ENCODE measurements at places on chromosomes 2 and 18.

DNA sequence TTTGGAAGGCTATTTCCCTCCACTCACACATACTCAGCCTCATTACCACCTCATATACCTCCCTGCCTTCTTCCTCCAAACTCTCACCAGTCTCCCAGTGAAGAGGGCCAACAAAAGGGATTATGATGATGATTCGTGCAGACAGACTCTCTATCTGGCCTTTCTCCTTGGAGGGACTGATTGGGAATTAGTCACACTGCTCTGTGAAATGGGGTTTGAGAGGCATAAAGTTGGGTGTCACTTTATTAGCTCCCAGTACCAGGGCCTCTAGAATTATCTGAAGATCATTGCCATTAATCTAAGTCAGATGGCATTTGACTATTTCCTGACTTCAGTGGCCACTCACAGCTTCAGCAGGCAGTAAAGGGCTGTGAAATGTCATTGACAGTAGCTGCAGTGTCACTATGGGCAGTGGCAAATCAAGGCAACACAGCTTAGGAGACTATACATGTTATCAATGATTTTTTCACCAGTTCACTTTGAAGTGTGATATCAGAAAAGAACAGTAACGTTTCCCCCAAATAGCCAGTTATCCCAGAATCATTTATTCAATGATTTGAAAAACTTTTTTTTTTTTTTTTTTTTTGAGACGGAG, 17.4 kb downstream of the CNRIP1 start:
- DNase-seq, result no peak

DNA sequence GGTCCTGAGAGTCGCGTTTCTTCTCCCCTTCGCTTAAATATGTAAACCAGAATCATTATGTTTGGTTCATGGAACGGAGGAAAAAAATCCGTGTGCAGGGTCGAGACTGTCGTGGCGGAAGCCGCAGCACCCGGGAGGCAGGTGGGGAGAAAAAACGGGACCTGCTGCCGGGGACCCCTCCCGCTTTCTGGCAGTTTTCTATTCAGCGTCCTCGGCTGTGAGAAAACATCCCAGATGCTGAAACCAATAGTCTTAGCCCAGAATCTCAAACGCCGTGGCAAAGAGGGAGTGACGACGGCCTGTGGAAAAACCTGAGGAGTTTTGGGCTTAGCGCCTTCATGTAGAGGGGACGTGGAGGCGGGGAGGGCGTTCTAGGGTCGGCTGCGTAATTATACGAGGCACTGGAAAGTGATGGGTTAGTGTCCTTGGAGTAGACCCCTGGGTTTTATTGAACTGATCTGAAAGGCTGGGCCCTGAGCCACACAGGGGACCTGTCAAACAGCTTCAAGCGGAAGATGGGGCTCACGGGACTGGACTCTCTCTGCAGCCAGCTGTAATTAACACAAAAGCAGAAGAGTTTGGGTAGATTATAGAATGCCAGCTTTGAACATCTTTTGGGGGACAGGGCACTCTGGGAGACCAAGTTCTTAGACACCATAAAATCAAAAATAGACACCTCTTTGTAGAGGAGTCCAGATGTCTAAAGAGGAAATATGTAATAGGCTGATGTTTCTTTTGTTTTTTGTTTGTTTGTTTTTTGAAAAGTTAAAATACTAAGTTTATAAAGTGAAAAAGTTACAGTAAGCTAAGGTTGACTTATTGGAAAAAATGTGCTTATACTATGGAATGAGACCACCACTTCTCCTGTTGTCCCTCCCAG, 834 bp upstream of the BUB1 start:
- peak; percentile 9 for DNase-seq

DNA sequence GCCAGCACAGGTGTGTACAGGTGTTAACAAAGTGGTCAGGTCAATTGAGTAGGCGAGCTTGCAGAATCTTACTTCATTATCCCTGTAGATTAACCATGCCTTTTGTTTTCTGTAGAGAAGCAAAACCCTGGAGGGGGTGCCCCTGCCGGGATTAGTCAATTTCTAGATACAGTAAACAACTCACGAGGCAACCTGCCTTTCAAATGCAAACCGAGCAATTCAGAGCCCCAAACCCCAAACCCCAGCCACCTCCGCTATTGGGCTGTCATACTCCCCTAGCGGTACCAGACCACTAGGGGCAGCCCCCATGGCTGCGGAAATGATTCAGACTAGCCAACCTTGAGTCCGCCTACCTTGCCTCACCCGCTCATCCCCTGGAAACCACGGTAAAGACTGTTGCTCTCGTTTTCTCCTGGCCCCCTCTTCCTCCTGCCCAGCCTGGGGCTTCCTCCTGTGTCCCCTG, 61.4 kb upstream of the KIF5C start:
- DNase-seq, result peak; percentile 82

DNA sequence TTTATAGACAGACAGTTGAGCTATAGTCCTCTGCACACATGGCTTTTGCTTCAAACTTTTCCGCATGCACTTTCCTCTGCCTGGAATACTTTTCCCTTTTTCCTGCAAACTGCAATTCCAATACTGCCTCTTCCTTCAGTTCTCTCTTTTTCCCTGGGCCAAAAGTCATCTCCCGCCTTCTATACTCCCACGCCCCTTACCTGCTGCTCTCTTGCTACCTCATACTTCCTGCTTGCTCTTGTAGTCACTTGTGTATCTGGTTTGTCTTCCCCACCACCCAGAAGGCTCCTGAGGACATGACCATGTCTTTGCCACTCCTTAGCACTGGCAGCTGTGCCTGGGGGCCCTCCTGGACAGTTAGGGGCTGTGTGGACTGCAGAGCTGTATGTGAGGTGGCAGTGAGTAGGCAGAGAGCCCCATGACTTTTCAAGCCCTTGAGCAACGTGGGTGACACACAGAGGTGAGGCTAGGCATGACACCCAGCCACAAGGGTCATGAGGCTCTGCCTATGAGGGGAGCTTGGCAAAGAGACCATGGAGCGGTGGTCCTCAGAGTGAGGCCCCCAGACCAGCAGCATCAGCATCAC, 23.2 kb downstream of the SPEG start:
- no peak for DNase-seq

GRCh38 chr2:76613330-76613729, 902.6 kb upstream of the GCFC2 start:
- DNase-seq, result no peak

DNA sequence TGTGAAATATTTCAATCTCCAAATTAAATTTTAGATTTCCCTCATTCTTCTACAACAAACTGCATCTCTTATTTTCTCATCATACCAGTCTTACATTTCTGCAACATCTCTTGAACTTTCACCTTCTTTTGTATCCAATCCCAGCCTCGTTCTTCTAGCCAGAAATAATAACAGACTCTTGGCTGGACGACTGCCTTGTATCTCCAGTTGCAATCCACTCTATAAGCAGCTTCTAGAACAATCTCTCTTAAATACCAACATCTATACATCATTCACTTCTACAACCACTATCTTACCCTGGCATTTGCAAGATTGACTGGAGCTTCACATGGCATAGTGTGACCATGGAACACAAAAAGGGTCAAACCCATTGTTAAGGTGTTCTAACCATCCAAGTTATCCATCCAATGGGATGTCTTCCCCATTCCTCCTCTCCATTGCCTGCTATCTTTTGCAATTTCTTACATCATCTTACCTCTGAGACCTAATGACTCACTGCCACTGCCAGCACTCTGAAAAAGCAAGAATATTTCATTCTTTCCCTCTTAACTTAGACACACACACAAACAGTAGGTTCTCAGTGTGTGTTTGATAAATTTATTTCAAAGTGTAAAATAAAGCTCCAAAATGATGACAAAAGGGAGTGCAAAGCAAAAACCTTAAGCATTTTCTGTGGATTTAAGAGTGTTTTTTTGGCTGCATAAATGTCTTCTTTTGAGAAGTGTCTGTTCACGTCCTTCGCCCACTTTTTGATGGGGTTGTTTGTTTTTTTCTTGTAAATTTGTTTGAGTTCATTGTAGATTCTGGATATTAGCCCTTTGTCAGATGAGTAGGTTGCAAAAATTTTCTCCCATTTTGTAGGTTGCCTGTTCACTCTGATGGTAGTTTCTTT, 145.6 kb downstream of the METTL4 start:
- DNase-seq, result no peak

GRCh38 chr18:63257453-63257852, 62.1 kb downstream of the BCL2 start:
- DNase-seq, result no peak
